T follicular helper cell (primary cell): ENCODE measurements at places on chromosomes 4 and X.

DNA sequence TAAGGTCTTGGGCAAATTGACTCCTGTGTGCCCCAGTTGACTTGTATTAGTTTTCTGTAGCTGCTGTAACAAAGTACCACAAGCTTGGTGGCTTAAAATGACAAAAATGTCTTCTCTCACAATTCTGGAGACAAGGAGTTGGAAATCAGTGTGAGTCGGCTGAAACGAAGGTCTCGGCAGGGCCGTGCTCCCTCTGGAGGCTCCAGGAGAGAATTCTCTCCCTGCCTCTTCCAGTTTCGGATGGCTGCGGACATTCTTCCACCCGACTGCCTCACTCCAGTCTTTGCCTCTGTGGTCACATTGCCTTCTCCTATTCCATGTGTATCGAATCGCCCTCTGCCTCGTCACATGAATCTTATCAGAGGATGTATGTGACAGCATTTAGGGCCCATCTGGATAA, 66.0 kb upstream of the PHOX2B start:
- no peak for DNase-seq

DNA sequence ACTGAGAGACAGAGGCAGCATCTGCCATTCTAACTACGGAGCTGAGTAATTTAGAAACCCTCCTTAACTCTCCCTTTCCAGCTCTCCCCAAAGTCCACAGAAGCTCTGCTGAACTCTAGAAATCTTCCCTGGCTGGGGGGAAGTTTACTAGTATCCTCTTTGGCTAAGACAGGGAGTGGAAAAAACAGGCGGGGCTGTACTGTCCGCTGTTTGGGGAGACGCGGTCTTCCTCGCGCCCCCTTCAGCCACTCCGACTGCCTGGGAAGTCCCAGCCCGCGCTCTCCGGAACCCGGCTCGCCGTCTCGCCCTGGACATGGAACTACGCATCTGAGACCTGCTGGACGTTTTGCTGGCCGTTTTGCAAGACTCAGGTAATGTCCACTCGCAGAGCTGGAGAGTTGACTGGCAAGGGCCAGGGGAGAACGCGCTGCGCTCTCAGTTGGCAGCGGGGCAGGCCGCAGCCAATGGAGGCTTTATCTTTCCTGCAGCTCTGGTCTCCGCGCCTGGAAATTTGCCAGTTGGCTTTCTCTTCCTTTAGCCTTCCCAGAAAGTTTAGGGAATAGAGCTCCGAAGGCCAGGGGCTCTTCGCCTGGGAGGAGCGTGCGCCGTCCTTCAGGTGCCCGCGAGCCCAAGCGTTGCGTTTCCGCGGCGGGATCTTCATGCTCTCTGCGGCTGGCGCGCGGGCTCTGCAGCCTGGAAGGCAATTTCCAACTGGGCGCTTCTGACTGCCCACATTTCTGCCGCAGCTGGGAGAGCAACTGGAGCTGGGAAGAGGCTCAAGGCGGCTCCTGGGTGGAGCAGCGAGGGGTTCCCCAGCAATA, 892 bp downstream of the IL1RAPL2 start:
- DNase-seq: no peak

- DNase-seq: no peak
Observed at GRCh38 chr4:681736-682451, 7.1 kb downstream of the SLC49A3 start.

- no peak for DNase-seq
Observed at GRCh38 chr4:6988016-6988715, 55.0 kb upstream of the TADA2B start.

DNA sequence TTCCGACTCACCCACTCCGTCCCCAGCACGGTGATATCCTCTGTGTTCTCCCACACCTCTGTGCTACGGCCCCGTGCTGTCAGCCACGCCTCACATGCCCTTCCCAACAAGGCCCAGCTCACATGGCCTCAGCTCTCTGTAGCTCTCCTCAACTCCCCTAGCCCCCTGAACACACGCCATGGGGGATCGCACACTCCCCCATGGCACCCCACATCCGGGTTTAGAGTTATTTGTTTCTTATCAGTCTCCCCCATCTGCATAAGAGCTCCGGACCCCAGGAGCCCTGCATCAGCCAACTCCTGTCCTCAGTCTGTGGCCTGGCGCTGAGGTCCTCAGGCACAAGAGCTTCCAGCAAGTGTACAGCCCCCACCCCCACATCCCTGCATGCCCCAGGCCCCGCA, 7.0 kb downstream of the C4orf50 start:
- no peak for DNase-seq

GRCh38 chrX:50436797-50437196, 33.8 kb downstream of the DGKK start:
- no peak for DNase-seq
